ENCODE measurements at places on chromosomes 12 and 14.

DNA sequence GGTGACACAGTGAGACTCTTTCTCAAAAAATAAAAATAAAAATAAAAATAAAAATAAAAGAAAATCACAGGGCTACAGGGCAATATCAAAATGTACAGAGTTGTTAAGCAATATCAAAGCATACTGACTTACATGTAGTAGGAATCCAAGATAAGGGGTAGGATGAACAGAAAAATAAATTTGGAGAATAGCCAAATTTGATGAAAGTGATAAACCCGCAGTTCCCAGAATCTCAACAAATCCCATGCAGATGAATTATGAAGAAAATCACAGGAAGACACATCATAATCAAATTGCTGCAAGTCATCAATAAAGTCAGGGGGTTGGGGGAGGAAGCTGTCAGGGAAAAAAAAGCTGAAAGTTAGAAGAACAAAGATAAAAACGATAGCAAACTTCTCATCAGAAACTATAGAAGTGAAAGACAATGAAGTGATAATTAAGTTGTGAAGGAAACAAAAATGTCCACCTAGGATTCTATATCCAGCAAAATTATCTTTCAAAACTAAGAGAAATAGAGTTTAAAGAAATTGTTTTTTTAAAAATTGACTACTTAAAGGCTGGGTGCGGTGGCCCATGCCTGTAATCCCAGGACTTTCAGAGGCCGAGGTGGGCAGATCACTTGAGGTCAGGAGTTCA lies 15.4 kb downstream of the DDHD1 start:
- no peak for DNase-seq

GRCh38 chr14:57066887-57067513 lies 201.7 kb downstream of the EXOC5 start:
- DNase-seq: peak; percentile 15

DNA sequence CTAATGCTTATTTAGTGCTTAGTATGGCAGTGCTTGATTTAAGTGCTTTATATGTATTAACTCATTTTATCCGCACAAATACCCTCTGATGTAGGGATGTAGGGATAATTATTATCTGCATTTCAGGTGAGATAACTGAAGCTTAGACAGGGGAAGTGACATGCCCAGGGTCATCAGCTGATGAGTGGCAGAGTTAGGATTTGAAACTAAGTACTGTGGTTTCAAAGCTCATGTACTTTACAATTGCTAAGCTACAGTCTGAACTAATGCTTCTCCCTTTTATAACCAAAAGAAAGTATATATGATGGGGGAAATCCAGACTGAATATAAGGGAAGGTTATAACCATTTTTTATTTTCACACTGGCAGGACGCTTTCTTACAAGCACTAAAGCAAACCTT lies 229.6 kb upstream of the NAV3 start:
- DNase-seq: no peak

- no peak for DNase-seq
Observed at GRCh38 chr14:96268431-96269358, 12.7 kb downstream of the BDKRB1 start.

GRCh38 chr12:34021071-34021470 lies 1.2 kb upstream of the ALG10 start:
- no peak for DNase-seq

GRCh38 chr12:108876550-108876949 lies 3.3 kb upstream of the DAO start:
- DNase-seq: no peak

DNA sequence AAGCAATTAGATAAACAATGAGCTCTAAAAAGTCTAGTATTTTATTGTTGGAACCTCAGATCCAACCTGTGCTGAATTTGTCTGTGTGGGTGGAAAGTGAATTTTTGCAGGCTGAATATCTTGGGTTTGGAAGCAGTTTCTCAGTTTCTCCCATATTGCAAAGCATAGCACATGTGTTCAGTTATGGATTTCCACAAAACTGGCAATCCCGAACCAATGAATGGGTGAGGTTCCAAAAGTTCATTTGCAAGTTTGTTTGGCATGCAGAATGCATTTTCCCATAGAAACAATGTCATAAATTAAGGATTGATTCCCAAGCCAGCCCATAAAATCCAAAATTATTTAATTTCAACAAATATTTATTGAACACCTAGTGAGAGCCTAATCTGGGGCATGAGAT lies 43.4 kb downstream of the PLXNC1 start:
- DNase-seq: no peak

DNA sequence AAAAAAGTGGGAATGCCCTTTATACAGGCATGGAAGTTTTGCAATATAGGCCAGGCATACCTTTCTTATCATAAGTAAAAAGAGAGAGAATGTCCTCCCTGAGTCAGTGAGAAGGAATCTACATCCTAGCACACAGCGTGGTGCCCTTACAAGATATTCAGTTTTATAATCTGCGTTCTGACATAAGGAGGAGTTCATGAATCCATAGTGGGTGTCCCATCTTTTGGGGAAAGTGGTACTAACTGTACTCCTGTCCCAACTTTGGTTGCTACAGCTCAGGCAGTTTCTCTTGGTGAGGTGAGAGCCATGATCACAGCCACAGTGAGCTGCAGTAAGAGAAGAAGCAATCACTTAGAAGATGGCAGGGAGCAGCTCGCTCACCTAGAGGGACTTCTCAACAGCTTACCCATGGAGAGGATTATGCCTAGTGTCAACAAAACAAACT lies 332.9 kb downstream of the BCAT1 start:
- DNase-seq: no peak

DNA sequence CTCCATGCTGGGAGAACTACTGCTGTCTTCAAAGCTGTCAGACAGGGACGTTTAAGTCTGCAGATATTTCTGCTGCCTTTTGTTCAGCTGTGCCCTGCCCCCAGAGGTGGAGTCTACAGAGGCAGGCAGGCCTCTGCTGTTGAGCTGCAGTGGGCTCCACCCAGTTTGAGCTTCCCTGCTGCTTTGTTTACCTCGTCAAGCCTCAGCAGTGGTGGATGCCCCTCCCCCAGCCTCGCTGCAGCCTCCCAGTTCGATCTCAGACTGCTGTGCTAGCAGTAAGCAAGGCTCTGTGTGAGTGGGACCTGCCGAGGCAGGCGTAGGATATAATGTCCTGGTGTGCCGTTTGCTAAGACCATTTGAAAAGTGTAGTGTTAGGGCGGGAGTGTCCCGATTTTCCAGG lies 31.4 kb upstream of the RFX4 start:
- DNase-seq: peak; percentile 2

DNA sequence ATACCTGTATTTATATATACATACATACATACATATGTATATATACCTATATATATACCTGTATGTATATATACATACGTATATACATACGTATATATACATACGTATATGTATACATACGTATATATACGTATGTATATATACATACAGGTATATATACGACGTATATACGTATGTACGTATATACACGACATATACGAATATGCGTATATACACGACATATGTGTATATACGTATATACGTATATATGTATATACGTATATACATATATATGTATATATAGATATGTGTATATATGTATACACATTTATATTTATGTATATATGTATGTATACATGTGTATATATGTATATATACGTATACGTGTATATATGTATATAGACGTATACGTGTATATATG lies 92.7 kb upstream of the ABCD2 start:
- DNase-seq: no peak

- DNase-seq: no peak
Observed at GRCh38 chr12:110577864-110578693, 5.0 kb downstream of the PPTC7 start.

DNA sequence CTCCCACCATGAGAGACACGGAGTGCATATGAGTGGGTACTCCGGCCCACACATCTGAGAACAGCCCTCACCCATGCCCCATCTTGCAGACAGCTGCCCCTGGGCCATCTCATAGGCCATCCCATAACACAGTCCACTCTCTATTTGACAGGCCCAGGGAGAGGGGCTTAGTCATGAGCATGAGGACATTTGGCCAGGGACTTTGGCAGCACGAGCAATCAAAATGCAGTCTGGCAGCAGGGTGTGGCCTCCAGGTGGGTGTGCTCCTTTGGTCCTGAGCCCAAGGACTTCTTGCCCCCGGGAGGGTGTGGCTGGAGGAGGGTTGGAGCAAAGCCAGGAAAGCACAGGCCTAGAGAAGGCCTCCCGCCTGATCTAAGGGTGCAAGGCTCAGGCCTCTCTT lies 25.6 kb downstream of the EMP1 start:
- no peak for DNase-seq

DNA sequence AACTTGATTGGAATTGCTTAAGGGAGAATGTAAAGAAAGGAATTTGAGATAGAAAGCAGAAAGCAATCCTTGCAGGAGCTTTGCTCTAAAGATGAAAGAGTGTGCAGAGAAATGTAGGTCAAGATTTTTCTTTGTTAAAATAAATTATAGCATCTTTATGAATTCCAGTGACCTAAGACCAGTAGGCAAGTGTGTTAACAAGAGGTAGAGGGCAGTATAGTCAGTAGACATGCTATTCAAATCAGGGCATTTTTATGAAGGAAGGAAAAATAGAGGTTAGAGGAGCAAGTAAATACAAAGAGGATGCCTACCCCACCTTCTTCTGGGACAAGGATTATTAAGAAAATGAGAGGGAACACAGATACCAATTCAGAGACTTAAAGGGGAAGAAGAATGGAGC lies 148.5 kb downstream of the PLCZ1 start:
- DNase-seq: no peak

DNA sequence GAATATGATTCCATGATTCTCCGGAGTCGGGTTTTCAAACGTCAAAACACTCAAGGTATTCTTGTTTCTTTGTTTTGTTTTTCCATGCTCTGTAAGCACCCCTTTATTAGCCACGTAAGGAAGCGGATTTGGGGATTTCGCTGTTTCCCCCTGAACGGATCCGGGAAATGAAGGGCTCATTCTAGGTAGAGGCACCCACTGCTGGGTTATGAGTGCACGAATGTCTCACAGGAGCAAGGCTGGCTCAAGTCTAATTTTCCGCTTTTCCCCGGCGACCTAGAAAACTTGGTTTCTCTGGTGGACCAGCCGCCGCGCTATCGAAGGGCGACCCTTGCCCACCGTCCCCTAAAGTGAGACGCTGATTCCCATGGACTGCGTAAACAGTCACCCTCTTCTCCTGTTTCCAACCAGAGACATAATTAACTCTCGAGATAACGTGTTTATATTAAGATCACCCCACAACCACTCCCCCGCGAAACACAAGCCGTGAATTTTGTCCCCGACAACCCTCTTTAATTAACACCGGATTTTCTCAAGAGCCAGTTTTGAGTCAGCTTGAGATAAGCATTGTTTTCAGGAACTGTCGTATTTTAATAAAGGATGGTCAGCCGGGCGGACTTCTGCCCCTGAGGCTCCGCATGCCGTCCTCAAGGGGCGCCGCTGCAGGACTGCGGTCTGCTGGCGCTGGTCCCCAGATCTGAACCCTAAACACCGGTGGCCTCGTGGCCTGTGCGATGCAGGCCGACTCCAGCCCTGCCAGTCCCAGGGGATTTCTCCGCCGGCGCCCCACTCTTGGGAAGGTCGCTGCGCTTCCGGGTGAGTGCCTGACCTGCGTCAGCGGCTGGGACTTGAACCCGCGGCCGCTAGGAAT lies 515 bp upstream of the ABCC9 start:
- peak; percentile 48 for DNase-seq

DNA sequence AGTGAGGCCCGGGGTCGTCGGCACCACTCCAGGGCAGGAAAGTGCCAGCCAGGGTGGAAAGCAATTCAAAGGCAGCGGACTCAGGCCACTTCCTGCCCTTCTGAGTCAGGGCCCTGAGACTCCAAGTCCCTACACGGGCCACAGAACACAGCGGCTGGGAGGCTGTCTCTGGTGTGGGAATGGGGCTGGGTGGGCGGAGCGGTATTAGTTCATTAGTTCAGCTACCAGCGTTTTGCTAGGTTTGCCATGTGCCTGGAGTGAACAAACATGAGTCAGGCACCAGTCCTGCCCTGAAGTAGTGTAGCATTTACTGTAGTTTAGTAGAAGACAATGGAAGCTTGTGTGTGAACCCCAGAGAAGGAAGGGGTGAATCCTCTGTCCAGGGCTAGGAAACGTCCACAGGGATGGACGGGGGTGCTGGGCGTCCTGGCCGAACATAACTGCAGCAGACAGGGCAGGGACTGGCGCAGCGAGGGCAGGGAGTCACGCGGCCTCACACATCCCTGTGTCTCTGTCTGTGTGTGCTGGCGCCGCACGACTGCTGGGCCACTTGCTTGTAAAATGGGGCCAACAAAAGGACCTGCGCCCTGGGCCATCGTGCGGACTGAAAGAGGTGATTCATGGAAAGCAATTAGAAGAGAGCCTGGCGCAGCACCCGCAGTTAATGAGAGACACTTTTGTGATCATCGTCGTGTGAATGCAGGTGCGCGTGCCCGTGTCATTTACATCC lies 186.4 kb upstream of the PRMT8 start:
- DNase-seq: no peak

DNA sequence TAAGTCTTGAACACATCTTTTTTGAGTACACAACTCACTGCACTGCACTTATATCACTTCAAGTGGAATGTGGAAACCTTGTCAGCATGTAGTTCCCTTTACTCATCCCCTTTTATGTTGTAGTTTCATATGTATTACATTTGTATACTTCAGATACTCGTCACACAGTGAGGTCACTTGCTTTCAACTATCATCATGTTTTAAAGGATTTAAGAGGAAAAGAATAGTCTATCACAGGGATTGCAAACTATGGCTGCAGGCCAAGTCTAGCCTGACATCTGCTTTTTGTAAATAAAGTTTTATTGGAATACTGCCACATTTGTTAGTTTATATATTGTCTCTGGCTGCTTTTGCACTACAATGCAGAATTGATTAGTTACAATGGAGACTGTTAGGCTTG lies 24.3 kb downstream of the CNOT2 start:
- peak; percentile 32 for DNase-seq

DNA sequence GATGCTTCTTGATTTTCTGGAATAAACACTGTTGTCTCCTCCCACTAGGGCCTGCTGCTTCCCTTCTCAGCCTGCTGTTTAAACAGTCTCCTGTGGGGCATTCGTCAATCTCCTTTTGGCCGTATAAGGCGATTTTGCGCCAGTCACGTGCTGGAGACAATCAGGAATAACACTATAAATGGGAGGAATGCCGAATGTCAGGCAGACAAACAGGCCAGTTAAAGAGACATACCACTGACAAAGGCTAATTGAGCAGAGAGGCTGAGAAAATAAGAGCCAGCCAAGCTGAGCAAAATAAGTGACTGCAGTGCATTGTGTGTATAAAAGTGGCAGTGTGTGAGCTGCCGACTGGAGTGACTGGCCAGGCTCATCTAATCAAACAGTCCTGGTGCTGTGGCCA lies 23.3 kb downstream of the DMAC2L start:
- DNase-seq: peak; percentile 99

DNA sequence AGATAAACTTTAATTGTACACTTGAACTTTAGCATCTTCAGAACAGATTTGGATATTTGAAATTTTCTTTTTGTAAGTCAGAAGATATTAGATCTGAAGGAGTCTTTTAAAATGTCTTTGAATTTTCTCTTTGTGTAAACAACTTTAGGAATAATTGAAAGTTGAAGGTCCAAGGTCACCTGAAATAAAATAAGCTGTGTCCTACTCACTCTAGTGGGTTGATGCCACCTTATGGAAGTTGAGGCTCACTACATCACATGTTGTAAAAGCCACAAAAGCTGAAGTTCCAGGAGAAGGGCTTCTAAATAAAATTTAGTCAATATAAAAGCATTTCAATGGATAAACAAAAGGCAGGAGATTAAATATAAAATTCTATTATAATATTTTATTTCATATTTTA lies 122.0 kb upstream of the ATXN7L3B start:
- peak; percentile 8 for DNase-seq

- no peak for DNase-seq
Observed at GRCh38 chr12:121792607-121793439, 665 bp downstream of the RHOF start.
